ENCODE measurements at places on chromosomes 16 and 17.

DNA sequence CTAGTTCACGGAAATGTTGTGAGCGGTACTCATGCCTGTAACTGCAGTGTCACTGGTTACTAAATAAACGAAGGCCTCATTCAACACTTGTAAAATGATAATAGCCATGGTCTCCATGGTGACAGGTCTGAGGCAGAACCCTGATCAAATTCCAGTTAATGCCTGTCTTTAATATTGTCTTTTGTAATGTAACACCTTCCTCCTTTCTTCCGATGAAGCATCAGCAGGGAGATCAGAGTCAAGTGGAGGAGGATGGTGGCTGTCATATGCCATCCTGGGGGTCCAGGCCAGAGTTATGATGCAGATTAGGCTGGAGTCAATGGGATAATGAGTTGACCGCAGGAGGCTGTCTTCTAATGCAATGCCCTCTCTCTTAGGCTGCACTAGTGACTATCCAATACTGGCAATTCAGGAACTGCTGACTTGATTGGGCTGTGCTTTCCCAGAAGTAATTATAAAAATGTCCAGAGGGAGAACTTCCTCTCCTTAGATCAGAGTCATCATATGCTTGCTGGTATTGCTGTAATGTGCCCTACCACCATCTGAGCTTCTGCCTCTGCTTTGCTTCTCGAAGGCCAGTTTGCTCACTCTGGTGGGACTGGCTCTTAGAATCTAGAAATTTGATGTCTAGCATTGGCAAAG is 419.1 kb downstream of the CA10 start:
- DNase-seq = no peak

GRCh38 chr16:86291491-86291890 is 218.8 kb upstream of the FOXF1 start:
- DNase-seq = no peak

- DNase-seq = no peak
These were observed 37.2 kb downstream of the SIAH1 start for GRCh38 chr16:48347980-48348379.

DNA sequence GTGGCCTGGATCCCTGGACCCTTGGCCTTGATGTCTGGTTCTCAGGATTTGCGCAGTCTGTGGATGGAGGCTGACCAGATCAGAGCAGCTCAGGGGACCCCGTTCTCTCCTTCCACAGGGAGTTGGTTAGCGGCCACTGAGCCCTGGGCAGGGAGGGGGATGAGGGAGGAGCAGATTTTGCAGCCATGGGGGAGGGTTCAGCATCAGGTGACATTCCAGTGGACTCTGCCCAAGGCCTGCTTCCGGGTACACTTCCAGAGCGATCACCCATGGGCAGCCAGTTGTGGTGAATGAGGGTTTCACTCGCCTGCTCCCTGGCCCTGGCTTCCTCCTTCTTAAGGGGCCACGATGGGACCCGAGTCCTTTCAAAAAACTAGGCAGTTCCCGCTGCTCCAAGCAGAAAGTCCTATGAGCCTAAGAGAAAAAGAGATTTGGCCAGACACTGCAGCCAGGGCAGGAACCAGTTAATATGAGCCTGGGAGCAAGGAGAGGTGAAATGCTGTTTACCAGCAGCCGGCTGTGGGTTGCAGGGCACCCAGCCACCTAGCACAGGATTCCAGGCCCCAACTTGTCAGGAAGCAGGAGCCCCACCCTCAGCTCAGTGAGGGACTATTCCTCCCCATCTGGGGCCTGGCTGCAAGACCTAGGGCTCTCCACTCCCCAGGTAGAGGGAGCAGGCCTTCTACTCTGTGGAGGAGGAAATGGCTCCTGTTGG is 4.7 kb upstream of the GPRC5C start:
- no peak for DNase-seq

DNA sequence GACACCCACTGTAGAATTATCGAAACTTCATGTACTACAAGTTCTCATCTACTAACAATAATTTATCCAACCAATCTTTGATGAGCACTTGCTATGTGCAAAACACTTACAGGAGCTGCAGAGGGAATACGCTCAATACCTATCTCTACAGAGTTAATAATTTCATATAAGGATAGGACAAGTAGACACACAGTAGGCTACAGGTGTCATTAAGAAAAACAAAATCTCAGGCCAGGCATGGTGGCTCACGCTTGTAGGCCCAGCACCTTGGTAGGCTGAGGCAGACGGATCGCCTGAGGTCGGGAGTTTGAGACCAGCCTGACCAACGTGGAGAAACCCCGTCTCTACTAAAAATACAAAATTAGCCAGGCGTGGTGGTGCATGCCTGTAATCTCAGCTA is 91.3 kb upstream of the PLEKHM1 start:
- DNase-seq = no peak

DNA sequence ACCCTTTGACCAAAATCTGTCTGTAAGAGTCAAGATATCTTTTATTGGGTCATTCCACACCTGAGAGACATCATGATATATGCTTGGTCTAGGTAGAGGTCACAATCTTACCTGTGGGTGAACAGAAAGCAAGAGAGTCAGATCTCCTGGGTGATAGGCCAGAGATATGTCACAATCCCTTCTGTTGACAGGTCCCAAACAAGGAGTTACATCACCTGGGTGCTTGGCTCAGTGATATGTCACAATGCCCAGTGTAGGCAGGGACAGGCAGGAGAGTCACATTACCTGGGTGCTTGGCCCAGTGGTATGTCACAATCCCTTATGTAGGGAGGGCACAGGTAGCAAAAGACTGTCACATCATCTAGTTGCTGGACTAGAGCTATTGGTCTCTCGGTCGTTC is 1991.2 kb downstream of the TP53TG3F start:
- no peak for DNase-seq

All from iPS DF 19.7 (cell line).